ENCODE measurements at places on chromosomes 12 and 14.

DNA sequence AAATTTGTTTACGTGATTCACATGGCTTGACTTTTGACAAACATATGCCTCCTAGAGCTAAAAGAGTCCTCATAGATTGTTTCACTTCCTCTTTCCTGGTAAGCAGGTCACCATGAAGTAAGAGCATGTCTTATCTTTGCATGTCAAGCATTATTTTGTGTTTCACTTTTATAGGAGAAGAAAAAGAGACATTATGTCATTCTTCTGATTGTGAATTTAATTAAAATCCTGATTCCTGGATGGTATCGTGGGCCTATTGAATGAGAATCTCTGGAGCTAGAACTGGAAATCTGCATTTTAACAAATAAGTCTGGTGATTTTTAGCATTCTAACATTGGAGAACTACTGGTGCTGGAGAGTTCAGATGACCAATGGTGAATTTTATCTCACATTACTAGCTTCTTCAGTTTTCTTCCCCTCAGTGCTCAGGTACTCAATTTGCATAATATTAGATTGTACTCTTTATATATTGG is 218.6 kb upstream of the ATP2B1 start:
- DNase-seq = no peak

GRCh38 chr12:53625373-53625945 is 723 bp downstream of the ATF7 start:
- no peak for DNase-seq

- no peak for DNase-seq
These were observed 66.4 kb upstream of the ARHGAP5 start for GRCh38 chr14:32010604-32011125.

GRCh38 chr12:63874897-63875480 is 30.5 kb downstream of the SRGAP1 start:
- DNase-seq = no peak

DNA sequence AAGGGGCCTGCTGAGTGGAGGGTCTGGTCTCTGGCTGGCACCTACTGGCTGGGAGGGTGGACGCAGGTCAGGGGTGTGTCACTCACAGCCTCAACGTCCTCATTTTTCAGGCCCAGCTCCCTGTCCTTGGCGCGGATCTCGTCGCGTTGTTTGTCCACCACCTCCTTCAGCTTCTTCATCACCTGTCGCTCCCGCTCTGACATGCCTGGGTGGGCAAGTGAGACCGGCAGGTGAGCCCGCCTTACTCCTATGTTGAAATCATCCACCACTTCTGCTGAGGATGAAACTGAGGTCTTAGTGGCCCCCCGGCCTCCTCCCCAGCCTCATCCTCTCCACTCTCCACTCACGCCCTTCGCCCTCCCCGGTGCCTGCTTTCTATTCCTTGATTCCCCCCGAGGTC is 34.2 kb downstream of the RILPL1 start:
- no peak for DNase-seq

GRCh38 chr14:30058401-30058800 is 130.8 kb upstream of the PRKD1 start:
- DNase-seq = no peak

- DNase-seq = no peak
These were observed 26.2 kb downstream of the AMN start for GRCh38 chr14:102948698-102949061.

- no peak for DNase-seq
These were observed 1.1 kb downstream of the CLECL1 start for GRCh38 chr12:9731797-9732196.

DNA sequence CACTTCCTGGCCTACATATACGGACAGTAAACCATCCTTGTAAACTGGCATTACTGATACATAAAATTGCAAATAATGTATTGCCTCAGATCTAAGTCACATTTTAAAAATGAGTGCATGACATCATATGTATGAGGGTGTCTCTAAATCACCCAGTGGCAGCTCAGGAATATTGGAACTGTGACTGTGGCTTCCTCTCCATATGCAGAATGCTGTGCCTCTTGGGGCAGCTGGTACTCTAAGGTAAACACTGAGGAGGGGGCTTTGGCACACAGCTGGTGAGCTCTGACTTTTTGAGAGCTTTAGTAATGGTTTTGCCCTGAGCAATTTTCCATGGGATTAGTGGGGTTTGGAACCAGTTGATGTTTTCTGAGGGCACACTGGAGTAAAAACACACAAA is 263.7 kb downstream of the BMP4 start:
- no peak for DNase-seq

- peak; percentile 65 for DNase-seq
These were observed 472.0 kb upstream of the TBX3 start for GRCh38 chr12:115155665-115156645.

DNA sequence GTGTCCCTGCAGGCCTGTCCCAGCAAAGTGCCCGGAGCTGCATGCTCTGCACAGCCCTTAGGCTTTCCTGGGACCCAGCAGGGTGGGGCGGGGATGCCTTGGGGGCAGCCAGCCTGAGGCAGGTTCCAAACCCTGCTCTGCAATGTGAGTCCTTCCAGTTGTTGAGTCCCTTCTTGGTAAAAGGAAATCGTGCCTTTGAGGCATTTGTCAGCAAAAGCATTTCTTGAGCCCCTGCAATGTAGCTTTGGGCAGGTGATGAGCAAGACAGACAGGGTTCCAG is 38.1 kb upstream of the TRAF3 start:
- no peak for DNase-seq

DNA sequence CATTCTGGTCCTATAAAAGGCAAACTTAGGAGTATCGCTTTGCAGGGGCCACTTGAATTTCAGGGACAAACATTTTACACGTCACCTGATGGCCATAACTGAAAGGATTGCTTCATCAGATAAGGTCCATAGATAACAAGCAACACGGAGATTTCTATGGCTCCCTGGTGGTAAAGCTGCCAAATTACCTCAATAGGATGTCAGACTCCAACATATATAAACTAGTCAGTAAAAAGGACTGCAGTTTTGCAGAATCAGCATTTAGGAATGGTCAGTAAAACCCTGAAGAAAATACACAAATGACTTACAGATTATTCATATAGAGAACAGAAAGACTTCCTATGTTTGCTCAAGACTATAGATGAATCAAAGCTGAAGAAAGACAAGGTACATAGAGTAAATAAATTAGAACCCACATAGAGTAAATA is 66.1 kb upstream of the GRIP1 start:
- no peak for DNase-seq

DNA sequence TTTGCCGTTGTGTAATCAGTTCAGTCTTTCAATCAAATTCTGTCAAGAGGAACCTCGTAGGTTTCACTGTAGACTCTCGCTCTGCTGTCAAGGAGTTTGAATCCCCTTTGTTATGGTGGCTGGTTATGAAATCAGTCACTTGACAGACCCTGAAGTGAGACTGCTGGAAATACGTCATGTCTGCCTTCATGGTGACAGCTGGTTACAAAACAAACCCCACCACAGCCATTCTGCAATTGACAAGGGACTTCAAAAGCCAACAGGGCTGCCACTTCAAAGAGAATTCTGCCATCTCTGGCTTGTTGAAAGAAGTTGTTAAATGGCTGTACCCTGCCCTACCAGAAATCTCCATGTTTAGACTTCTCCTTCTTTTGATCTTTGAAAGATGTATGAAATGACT is 286.9 kb downstream of the ERC1 start:
- DNase-seq = no peak

DNA sequence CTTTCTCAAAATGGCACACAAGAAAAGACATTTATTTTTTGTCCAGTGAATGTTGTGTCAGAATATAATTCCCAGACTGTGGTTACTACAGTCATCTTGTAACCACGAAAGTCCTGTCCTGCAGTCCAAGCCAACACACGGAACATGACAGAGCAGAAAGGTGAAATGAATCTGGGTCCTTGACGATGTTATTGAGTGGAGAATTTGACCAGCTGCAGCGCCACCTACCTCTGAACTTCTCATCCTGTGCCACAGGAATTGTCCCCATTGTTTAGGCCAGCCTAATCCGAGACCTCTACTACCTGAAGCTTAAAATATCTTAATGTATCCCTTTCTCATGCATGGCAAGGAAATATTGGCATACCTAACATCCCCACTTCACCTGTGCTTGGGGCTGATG is 64.1 kb upstream of the OTX2 start:
- DNase-seq = no peak

DNA sequence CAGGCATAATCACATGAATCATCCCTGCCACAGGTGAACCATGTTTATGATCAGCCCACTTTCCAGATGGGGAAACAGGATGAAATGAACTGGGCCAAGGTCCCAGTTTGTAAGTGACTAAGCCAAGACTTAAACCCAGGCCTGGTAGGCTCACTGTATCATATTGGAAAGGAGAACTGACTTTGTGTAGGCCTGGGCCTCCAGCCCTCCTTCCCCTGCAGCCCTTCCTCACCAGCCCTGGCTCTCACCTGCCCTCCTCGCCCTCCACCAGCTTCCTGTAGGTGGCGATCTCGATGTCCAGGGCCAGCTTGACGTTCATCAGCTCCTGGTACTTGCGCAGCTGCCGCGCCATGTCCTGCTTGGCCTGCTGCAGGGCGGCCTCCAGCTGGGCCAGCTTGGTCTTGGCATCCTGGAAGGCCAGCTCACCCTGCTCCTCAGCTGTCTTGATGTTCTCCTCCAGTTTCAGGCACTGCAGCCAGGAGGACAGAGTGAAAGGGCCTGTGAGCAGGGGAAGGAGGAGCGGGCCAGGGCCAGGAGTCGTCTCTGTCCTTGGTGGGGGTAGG is 19.8 kb downstream of the KRT80 start:
- no peak for DNase-seq

DNA sequence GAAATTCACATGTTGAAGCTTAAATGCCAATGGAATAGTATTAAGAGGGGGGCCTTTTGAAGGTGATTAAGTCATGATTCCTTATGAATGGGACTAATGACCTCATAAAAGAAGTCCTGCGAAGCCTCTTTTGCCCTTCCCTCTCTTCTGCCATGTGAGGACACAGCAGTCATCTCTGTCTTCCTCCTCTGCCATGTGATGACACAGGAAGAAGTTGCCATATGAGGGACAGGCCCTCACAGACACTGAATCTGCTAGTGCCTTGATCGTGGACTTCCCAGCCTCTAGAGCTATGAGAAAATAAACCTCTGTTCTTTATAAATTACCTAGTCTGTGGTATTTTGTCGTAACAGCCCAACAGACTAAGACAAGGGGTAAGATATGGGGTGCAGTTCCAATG is 100.7 kb downstream of the VCPKMT start:
- no peak for DNase-seq

DNA sequence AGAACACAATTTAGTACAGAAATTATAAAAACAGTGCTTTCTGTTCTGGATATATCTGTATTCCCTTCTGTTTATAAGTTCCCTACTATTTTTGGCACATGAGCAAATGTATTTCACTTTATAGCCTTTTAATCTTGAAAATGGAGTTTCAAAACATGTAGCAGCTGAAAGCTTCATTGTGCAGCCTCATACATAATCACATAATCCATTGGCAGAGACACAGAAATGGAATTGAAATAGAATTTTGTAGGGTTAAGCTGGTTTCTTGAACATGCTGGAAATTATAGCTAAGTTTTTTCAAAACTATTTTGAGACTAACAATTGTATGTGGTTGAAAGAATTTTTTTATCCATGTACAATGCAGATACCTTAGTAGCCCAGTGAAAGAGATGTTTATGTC is 614.3 kb upstream of the MDGA2 start:
- DNase-seq = no peak

DNA sequence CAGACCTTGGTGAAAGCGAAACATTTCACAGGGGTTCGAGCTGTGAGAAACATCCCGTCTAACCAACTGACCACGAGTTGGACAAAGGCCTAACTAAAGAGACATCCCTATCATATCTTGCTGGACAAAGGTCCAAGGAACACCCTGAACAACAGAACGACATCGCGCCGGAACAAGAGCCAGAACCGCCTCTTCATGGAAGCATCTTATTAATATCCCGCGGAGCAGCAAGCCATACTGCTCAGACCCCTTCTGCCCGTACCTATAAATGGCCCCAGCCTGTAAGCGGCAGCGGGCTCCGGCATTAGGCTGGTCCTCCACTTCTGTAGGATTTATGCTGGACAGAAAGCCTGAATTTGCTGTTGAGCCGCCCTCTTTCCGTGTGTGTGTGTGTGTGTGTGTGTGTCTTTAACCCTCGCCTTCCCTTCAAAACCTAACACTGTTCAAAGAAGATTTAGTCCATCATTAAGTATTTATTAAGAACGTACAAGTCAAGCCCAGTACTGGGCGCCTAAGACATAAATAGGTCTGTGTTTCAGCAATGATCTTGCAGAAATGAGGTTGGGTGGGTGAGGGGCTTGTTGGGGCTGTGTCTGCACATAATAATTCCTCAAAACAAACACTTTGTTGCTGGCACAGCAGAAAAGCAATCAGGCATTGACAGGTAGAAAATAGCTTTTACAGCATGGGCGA is 1.9 kb downstream of the SLC6A15 start:
- DNase-seq = peak; percentile 2

DNA sequence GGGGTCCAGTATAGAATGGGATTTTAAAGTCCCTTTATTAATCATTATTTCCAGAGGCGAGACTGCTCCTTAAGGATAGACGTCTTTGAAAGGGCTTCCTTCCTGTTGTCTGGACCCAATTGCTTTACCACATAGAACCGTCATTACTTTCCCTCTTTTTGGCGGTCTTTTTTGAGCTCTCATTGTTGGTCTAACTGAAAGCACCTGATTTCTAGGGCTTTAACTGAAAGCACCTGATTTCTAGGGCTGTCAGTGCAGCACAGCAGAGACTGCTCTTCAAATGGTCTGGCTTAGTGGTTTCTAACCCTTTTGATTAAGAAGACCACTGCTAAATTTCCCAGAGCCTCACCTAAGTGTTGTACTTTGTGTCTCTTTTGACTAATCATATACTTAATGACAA is 95.8 kb downstream of the PRKCH start:
- no peak for DNase-seq

DNA sequence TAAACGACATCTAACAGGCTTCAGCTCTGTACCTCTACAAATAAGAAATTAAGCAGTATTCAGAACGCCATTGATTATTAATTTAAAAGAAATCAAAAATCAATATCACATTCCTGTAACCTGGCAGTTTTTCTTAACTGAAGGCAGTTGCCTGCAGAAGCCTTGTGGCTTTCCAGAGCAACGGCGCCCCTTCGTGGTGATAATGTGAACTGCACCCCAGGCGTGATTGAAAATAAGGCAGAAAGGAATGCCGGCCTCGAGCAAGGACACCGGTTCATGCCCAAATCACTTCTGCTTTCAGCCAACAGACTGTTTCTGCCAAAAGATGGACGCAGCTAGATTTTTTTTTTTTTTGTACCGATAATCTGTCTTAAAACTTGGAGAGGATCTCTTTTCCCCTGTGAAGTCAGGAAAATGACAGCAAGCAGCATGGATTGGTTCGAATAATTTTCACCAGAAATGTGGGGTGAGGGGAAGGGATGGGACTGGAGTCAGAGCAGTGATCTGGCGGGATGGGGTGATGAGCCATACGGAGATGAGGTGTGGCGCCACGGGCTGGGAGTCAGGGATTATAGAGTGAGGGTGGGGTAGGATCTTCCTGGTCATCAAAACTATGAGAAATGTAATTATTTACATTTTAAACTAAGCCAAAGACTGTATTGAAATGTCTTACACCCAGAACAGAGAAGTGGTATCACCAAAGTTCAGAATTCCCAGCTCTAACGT is 473.0 kb downstream of the DPF3 start:
- peak; percentile 61 for DNase-seq

- DNase-seq = no peak
These were observed 183.1 kb downstream of the KLHL28 start for GRCh38 chr14:44778604-44779003.

Measured in NT2/D1 (cell line).